ENCODE measurements at places on chromosomes 13 and 19.
A peak's percentile ranks its signal among the peaks of the same experiment; 100 is the strongest.

GRCh38 chr19:47143322-47144073, 12.9 kb downstream of the SAE1 start:
- DNase-seq: no peak

DNA sequence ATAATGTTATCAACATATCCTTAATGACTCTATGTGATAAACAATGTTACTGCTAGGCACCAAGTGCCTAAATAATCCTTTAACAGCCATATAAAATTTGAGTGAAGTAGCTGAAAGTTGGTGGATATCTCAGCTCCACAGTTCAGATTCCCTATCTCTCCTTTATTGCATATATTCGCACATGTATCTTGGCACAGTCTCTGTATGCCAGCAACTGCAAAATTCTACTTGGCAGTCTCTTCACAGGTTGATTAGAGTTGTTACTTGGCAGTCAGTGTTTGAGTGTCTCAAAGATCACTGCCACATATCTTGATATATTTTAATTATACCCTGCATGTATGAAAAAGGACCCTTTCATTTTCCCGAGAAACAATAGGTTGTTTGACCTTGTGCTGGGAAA, 879.3 kb downstream of the OLFM4 start:
- no peak for DNase-seq

DNA sequence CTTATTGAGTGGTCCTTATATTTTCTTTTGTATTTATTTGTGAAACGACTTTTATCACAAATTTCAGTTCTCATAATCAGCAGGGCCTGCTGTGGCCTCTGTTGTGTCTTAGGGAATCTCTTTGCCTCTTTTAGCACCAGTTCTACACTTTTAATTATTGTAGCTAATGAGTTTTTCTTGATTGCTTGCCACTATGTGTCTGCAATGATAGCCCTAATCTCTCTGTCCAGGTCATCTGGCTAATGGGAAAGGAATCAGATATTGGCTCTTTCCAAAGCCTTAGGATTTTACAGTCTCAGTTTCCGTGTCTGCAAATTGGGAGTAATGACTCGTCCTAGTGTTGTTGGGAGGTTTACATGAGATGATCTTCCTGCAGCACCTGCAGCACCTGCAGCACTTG, 10.2 kb downstream of the WDFY2 start:
- DNase-seq: no peak

- no peak for DNase-seq
These were observed at the start of gene LILRA2 for GRCh38 chr19:54573330-54573872. Gene LILRA2 (plus strand): TSS chr19:54573790. CDS start chr19:54573879, 89 bp downstream.

- DNase-seq: no peak
These were observed 7.3 kb downstream of the PIAS4 start for GRCh38 chr19:4014541-4015491.

DNA sequence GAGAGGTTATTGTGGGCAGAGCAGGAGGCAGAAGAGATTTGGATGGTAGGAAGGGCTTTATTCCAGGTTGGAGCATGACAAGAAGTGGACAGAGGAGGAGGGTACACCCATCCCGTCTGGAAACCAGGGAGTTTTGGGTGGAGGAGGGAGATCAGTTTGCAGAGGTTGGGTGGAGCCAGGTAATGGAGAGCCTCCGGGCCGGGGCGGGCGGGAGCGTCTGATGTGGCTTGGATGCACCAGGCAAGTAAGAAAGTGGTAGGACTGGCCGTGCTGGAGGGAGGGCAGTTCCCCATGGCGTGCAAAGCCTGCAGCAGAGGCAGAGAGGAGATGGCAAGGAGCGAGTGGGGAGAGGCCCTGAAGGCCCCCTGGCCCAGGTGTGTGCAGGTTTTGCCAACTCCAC, 10.9 kb downstream of the IGFLR1 start:
- DNase-seq: no peak

DNA sequence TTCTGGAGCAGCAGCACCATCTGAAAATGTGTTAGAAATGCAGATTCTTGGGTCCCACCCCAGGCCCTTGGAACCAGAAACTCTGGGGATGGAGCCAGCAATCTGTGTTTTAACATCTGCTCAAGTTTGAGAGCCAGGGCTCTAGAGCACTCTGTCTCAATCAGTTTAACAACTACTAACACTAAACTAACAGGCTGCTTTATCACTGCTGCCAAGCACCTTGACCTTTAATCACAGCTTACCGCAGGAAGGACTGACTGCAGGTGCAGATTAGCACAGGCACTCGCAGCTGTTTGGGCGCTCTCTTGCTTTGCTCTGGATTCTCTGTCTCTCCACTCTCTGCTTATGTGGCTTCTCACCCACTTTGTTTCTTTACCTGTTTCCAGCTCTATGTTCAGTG, 163.5 kb downstream of the MTUS2 start:
- no peak for DNase-seq

GRCh38 chr13:23766939-23767338, 122.3 kb downstream of the MIPEP start:
- DNase-seq: no peak

GRCh38 chr13:97234236-97234635, 12.1 kb downstream of the MBNL2 start:
- DNase-seq: no peak

DNA sequence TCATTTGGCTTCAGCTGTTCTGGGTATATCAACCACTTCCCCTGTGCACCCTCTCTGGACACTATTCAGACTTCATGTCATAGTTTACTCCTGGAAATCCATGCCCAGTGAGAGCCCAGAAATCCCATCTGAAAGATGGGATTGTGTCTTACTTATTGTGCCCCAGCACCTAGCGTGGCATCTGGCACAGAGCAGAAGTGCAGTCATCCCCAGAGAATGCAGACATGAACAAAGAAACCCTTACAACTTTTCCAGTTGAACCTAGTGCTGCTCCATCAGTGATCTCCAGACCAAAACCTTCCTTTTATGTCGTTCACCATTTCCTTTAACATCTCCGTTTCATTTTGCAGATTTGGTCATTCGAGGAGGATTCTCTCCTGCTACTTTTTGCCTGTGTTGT, 60.6 kb downstream of the MBNL2 start:
- no peak for DNase-seq

DNA sequence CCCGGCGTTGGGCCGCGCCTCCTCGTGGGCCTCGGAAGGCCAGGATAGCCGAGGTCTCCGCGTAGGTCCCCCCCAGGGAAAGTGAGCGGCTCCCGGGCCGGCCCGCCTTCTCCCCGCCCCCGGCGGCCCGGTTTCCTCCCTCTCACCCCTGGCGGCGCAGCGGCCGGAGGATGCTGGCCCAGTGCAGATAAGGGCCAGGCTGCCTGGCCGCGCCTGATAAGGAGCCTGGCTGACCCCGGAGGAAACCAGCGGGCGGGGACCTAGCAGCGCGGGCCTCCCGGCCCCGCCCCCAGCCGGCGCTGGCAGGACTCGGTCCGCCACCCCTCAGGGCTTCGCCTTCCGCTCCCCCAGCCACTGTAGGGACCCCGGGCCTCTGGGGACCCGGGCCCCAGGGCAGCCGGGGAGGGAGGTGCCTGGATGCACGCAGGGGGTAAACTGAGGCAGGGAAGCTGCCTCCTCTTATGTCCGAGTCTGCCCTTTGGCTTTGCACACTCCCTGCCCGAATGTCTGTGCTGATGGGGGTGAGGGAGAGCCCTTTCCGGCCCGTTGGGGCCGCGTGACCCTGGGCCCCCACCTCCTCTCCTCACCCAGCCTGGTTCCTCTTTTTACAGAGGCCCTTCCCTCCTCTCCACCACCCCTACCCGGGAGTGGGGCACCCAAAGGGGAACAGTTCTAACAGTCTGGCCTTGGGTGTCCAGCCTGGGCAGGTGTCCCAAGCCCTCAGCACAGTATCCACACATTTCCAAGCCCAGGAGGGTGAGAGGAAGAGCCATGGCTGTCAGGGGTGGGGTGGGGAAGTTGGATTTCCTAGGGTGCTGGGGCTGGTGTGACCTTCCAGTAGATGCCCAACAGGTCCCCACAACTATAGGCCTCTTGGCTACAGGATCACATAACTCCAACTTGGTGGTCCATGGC, at the start of gene LYL1:
TSS of gene LYL1 (minus strand) at position 193 of the 915 bp plus-strand sequence. CDS start 1,687 bp downstream, outside the sequence.
- no peak for DNase-seq

GRCh38 chr19:54662730-54663129, at the start of gene LILRB4:
Gene LILRB4 (plus strand): TSS chr19:54662985. CDS start chr19:54663034, 49 bp downstream.
- DNase-seq: no peak

DNA sequence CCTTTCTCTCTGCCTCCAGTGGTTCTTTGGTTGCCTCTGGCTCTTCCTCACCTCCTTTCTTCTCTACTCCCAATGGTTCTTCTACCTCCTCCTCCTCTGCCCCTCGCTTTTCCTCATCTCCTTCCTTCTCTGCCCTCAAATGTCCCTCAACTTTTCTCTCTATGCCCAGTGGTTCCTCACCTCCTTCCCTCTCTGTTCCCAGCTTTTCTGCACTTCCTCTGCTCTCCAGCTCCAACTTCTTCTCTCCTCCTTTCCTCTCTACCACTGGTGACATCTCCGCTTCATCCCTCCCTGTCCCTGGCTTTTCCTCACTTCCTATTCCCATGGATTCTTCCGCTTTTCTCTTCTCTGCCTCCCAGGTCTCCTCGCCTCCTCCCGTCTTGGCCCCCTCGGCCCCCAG, 7.8 kb downstream of the PALM3 start:
- no peak for DNase-seq

- no peak for DNase-seq
These were observed 140.2 kb downstream of the VWA8 start for GRCh38 chr13:41820581-41821237.

DNA sequence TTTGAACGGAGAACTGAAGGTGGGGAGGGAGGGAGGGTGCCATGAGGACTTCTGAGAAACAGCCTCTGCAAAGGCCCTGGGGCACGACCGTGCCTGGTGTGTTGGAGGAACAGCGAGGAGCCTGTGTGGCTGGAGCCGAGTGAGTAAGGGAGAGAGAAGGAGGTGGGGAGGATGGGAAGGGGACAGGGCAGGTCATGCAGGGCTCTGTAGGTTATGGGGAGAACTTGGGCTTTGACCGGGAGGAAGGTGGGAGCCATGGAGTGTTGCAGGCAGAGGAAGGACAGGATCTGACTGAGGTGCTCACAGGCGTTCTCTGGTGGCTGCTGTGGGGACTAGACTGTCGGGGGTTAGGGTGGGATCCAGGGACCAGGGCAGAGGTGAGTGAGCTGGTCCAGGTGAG, 6.7 kb downstream of the MPND start:
- no peak for DNase-seq

DNA sequence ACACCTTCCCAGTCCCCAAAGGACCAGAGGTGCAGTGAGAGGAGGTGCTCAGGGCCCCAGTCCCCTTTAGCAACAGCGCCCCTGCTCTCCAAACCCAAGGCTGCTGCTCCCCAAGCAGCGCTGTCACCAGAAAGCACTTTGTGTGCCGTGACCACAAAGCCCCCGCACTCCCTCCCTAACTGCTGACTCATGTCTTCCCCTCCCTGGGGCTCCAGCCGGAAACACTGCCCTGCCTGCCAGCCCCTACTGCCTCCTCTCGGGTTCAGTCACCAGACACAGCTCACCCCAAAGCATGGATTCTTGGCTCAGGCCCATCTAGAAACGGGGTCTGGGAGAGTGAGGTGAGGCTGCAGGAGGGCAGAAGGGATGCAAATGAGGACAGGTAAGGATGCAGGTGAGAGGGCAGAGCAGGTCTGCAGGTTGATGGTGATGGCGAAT, 4.9 kb upstream of the TNFSF14 start:
- DNase-seq: peak; percentile 87

DNA sequence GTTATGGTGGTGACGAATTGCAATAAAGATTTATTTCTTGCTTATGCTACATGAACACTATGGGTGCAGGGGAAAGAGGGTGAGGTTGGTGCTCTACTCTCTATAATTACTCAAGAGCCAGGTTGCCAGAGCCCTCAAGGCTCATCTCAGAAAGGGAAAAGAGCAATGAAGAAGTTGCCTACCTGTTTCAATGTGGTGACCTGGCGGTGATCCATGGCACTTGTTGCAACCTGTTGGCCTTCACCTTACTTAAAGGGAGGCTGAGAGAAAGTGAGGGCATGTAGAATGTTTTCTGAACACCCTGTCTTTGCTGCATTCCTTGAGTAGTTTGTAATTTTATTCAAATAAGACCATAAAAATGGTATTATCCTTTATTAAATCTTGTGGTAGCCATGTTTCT, 394.4 kb downstream of the GPC6 start:
- no peak for DNase-seq

DNA sequence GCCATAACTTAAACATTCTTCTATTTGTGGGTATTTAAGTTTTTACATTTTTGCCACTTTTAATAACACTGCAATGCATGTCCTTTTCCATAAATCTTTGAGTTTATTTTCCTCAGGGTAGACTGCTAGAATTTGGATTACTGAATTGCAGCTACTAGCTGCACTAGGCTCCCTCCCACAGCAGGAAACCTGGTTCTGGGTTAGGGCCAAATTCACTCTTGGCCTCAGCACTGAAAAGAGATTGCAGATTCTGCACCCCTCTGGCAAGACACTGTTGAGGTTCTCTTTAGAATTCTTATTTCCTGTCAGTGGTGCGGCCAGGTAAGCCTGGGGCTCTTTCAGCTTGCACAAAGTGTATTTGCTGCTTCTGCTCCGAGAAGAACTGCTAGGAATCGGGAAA, 155.7 kb downstream of the ENOX1 start:
- DNase-seq: no peak

DNA sequence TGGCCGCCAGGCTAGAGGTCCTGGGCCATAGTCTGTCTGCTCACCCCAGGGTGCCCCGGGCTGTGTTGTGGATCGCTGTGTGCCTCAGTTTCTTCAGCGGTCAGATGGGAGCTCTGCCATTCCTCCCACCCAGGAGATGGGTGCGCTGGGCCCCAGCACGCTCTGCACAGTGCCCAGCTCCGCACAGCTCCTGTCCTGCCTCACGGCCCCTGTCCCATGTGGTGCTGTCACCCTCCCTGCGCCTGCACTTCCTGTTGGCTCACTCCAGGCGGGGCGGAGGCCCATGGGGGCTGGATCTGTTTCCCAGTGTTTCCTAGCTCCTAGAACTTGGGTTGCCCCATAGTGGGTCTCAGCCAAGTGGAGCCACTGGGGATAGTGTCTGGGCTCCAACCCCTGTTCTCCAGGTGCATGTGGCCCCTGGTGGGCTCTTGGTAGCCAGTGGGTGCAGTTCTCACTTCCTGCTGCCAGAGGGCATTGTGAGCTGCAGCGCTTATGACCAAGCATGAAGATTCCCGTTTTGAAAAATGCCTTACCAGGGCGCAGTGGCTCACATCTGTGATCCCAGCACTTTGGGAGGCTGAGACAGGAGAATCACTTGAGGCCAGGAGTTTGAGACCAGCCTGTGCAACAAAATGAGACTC, 69.8 kb downstream of the KDM4B start:
- DNase-seq: no peak

GRCh38 chr13:78139765-78140164, 221.1 kb upstream of the EDNRB start:
- DNase-seq: no peak
